Smooth muscle cell of trachea (primary cell): ENCODE measurements at places on chromosomes 3 and 15. TPM values are rescaled to one million over a fixed set of nuclear protein-coding genes. Genes with fewer than 3 reads are reported as not detected.

Gene ST8SIA2
- total RNA-seq: under 0.01 TPM in 1 of 2 replicates, not detected in the other

Gene SEMA3B
- 26.0 and 88.5 TPM in 2 replicates for total RNA-seq

Gene CRYBG3
- total RNA-seq: 34.2 and 42.7 TPM in 2 replicates

Gene PLSCR2
- not detected in 2 replicates for total RNA-seq

Gene HDGFL3
- 24.5 and 70.1 TPM in 2 replicates for total RNA-seq

Gene CSPG4
- 130 and 133 TPM in 2 replicates for total RNA-seq

Gene TOP2B
- total RNA-seq: 61.4 and 118 TPM in 2 replicates

Gene TMEM158
- 46.0 and 82.2 TPM in 2 replicates for total RNA-seq

Gene DPPA2
- not detected in 2 replicates for total RNA-seq

Gene DISP2
- under 0.01 and 2.2 TPM in 2 replicates for total RNA-seq

Gene VWA5B2
- not detected in 2 replicates for total RNA-seq

Gene ARGFX
- total RNA-seq: not detected in 2 replicates

Gene ZDHHC23
- 0.66 and 0.73 TPM in 2 replicates for total RNA-seq

Gene TPRG1
- 0.15 and 0.17 TPM in 2 replicates for total RNA-seq

Gene ASB14
- not detected in 2 replicates for total RNA-seq

Gene SLC12A8
- total RNA-seq: 5.4 and 10.9 TPM in 2 replicates

Gene MST1R
- 1.7 and 1.9 TPM in 2 replicates for total RNA-seq

Gene PTPRG
- total RNA-seq: 54.1 and 58.2 TPM in 2 replicates

Gene TUSC2
- total RNA-seq: 11.2 and 20.8 TPM in 2 replicates

Gene SMAD6
- 16.6 and 23.3 TPM in 2 replicates for total RNA-seq

Gene TM4SF4
- total RNA-seq: 0.15 and 1.5 TPM in 2 replicates

Gene TAMM41
- 6.0 and 10.3 TPM in 2 replicates for total RNA-seq

Gene LMAN1L
- 0.15 TPM in 1 of 2 replicates, not detected in the other for total RNA-seq

Gene RARRES1
- 48.3 and 232 TPM in 2 replicates for total RNA-seq

Gene ALAS1
- 45.7 and 68.5 TPM in 2 replicates for total RNA-seq

Gene ECE2
- total RNA-seq: under 0.01 TPM in 1 of 2 replicates, not detected in the other

Gene MEX3B
- total RNA-seq: 3.2 and 6.6 TPM in 2 replicates

Gene CLRN1
- not detected in 2 replicates for total RNA-seq

Gene SPRED1
- 49.6 and 50.5 TPM in 2 replicates for total RNA-seq
